ENCODE measurements at places on chromosomes 4 and X.
A peak's percentile ranks its signal among the peaks of the same experiment; 100 is the strongest.

- no peak for DNase-seq
Observed at GRCh38 chr4:59122626-59123025, 2012.4 kb upstream of the IGFBP7 start.

GRCh38 chr4:75497133-75497532 is 17.1 kb downstream of the RCHY1 start:
- DNase-seq, result no peak

DNA sequence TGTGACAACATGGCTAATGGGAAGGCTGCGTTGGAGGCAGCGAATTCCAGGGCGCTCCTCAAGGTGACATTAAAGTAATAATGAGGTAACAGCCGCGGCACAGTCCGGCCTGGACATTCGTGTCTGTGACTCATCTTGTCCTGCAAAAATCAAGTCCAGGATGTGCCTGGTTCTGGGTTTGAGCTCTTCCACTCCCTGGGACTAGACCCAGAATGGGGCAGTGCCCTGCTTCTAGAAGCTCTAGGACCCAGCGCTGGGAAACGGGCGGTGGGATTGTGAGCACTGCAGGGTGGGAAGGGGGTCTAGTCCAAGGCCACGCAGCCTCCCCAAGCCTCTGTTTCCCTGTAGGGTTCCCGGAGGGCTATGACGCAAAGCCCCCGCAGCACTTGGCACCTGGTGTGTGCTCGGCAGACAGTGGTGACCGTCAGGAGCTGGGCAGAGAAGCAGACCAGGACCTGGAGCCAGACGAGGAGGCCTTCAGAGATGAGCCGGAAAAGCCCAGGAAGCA is 34.9 kb downstream of the HMX1 start:
- no peak for DNase-seq

DNA sequence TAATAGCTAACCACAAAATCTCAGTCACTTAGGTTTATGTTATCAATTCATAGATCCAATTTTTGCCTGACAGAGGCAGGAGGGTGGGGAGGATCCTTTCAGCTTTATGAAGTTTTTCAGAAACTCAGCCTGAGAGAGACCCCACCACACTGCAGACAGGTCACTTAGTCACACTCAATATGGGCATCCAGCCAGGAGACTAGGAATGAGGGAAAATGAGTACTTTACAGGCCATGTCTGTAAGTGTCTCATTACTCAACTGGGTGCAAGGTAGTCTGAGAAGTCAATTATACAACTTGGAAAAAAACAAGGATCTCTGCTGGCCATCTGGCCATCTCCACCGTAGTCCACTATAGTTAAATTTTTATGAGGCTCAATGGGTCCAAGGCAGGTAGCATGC is 365.9 kb downstream of the INPP4B start:
- peak; percentile 23 for DNase-seq

DNA sequence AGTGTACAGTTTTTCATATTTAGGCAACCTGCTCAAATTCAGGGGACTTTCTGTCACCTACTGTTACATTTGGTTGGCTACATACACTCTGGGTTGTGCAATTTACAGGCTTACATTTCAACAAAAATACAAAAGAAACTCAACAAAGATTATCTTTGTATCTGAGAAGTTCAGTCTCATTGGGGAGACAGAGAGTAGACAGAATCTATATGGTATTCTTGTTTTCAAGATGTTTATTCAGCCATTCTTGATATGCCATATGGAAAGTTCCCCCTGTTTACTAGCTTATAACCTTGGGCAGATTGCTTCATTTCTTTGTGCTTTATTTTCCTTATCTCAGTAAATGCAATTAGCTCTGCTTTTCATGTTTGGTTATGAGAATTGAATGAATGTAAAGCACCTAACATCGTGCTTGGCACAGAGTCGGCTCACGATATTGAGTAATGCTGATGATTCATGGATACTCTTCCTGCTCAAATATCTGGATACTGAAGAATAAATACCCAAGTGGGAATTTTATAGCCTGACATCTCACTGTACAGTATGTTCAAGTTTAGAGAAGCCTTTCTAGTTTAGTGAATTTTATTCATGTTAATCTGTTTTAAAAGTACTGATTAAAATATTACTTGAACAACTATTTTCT is 96.5 kb upstream of the PACRGL start:
- no peak for DNase-seq

DNA sequence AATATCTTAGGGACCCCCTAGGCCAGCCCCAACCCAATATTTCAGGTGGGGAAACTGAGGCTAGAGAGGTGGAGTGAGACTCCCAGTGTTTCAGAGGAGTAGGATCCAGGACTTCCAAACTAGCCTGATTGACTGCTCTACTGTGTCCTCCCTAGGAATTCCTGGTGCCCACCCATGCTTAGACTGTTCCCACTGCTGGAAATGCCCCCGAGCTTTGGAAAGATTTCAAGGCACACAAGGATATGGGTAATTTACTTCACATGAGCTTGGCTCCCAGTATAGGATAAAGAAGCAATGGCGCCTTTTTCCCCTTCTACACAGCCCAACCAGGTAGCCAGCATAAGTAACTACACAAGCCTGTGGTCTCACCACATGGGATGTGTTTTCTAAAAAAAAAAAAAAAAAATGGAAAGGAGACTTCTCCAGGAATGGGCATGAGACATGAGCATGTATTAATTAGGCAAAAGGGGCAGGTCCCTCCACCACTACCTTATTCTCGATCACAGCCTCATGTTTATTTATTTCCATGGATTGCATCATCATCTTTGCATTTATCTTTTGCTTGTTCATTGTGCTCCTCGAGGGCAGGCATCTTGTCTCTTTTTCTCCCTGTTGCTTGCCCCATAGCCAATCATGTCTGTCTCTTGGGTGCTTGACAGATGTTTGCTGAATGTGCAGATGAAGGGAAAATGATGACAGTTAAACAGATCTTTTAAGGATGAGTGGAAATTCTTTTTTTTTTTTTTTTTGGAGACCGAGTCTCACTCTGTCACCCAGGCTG is 66.7 kb downstream of the DRD5 start:
- DNase-seq, result no peak

GRCh38 chrX:136627409-136627808 is 20.5 kb upstream of the CD40LG start:
- no peak for DNase-seq

DNA sequence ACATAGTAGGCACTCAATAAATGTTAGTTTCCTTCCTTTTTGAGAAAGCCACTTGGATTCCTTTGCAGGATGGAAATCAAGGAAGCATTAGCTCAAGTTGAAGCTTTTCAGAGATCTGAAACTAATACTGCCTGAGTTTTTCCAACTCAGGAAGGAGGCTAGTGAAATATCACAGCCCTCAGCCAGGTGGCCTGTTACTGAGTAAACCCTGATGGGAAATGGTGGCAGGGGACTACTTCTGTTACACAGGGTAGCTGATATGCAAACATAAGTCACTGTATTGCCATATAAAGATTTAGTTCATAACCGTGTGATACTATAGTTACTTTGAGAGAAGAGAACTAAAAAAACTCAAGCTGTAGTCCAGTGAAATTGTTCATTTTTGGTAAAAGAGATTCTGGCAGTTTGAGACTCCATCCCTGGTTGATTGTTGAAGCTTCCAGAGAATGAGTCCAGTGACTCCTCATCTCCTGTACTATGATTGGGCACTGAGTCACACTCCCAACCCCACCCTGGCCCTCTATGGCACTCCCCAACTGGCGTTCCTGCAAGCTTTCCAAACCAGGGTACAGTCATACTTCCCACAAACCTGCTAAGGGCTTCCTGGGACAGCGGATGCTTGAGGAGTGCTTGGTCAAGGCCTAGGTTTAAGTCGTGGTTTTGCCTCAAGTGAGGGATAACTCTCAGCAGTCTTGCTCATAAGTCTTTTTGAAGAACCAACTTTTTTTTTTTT is 81.8 kb downstream of the MID1IP1 start:
- no peak for DNase-seq

DNA sequence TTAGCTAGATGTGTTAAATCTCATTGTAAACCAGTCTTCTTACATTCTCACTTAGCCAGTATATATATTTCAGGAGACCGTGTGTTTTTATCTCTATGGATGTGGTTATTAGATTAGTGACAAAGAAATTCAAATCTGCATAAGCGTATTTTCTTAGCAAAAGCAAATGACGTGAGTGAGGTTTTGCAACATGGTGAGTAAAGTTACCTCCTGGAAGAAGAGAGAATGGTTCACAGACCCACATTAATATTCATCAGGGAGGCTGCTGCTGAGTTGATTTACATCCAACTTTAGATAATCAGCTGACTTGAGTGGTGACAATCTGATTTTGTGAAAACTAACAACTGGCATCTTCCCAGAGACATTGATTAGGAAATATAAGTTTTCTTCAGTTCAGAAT is 589.9 kb upstream of the GALNT7 start:
- DNase-seq, result no peak

DNA sequence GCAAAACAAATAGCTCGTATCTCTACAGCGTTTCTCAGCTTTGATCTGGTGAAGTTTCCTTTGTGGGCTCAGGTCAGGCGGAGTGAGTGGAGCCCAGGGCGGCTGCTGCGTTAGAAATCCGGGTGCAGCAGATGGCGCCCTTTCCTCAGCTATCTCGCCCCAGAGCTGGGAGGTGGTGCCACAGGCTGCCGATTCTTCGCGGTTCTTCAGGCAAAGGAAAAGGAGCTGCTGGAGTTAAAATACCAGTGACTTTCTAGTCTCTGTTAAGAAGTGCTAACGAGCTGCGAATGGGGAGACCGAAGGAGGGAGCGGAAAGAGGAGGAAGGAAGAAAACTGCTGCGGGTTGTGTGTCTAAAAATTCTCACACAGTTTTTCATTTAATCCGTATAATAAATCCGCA is 114.6 kb downstream of the CPE start:
- DNase-seq, result peak; percentile 71

DNA sequence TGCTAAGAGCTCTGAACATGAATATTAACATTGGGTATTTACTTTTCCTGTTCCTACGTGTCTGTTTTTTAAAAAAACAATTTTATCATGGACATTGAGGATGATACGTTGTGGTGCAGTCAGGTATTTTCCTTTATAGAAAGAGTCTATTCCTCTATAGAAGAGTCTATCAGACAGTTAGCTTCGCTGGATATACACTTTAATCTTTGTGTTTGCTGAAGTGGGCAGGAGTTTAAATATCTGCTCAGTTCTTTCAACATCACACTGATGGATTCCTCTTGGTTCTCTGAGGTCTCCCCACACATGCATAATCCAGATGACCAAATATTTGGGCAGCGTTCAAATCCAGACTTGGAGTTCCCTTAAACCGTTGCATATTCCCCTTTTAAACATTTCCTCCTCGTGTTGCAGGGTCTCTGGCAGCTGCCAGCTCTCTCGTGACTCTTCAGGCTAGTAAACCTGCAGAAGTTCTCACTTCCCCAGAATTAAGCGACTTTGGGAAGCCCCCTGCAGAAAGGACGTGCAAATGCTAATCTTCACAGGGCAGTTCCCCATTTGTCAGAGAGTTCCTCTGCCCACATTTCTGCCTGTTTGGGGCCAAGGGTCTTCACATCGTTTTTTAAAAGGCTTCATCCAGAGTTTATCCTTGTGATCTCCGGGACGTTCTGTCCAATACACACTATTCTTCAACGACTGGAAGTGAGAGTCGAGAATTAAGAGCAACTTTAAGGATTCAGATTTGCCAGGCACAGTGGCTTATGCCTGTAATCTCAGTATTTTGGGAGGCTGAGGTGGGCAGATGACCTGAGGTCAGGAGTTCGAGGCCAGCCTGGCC is 20.5 kb upstream of the DHRSX start:
- DNase-seq, result no peak

- no peak for DNase-seq
Observed at GRCh38 chrX:132271311-132271778, 52.1 kb upstream of the RAP2C start.

- peak; percentile 24 for DNase-seq
Observed at GRCh38 chrX:19887911-19888879, 795 bp upstream of the SH3KBP1 start.

DNA sequence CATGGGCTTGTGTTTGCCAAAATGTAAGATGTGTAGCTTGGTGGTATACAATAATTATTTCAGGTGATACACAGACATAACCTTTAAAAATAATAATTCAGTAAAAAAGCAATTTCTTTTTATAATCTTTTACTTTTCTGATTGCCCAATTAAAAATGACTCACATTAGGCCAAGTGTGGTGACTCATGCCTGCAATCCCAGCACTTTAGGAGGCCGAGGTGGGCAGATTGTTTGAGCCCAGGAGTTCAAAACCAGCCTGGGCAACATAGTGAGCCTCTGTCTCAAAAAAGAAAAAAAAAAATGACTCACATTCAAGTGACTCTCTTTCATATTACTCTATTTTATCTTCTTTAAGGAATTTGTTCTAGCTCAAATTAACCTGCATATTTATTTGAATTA is 449.4 kb upstream of the HTR2C start:
- DNase-seq, result no peak

DNA sequence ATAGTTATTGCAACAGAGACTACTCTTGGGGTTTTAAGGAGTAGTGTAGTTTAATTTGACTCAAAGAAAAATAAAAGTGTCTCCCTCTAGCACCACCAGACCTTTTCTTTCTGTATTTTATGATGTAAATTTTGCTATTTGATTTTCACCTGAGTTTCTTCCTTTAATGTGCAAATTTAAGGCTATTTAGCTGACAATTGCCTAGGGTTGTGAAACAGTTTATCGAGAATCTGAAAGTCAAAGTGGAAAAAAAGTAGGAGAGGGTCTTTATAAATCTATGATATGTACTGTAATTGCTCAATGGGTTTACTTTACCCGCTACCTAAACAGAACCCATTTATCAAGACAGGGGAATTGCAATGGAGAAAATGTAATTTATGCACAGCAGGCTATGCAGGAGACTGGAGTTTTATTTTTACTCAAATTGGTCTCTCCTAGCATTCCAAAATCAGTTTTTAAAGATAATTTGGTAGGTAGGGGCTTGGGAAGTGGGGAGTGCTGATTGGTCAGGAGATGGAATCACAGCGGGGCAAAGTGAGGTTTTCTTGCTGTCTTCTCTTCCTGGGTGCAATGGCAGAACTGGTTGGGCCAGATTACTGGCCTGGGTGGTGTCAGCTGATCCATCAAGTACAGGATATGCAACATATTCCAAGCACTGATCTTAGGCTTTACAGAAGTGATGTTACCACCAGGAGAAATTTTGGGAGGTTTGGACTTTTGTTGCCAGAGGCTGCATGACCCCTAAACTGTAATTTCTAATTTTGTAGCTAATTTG is 228.6 kb upstream of the TACR3 start:
- DNase-seq, result no peak

GRCh38 chr4:40211224-40212185 is 14.7 kb downstream of the RHOH start:
- no peak for DNase-seq

DNA sequence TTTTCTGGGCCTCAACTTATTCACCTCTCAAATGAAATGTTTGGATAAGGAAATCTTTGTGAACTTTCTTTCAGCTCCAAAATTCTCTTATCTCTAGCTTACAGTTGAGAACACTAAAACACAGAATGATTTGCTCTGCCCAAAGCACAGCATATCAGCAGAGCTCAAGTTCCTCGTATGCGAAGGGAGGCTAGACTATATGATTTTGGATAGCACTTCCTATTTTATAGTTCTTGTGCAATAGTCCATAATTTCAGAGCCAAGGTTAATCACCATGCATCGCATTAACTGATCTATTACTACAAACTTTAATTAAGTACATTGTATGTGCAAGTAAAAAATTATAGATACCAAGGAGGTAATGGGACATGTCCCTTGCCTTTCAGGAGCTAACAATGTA is 27.0 kb upstream of the KLHL13 start:
- DNase-seq, result no peak

Measured in BE2C (cell line).